ENCODE measurements at places on chromosomes 1 and 21.

DNA sequence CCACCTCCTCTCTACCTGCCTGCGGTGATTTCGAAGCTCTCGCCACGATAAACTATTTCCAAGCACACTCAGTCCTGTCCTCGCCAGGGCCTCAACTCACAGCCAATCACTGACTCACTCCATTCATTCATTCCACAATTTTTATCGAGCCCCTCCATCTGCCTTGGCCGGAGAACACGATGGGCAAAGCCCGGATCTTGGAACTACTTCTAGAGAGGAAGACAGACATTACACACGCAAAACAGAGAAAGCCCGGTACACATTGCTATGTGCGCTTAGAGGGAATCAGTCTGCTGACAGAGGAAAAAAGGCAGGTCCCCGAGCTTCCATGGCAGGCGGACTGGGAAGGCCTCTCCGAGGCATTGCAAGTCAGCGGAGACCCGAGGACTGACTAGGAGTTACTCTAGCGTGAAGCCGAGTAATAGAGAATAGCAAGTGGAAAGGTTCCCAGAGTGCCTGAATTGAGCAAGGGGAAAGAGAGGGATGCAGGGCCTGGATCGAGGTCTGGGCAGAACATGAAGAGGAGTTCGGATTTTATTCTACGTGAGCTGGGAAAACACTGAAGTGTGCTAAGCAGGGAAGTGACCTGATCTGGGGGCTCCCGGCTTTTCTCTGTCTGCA, 54.2 kb upstream of the DNAJC6 start:
- DNase-seq: no peak

GRCh38 chr1:161737625-161738024, 12.0 kb upstream of the DUSP12 start:
- no peak for DNase-seq

DNA sequence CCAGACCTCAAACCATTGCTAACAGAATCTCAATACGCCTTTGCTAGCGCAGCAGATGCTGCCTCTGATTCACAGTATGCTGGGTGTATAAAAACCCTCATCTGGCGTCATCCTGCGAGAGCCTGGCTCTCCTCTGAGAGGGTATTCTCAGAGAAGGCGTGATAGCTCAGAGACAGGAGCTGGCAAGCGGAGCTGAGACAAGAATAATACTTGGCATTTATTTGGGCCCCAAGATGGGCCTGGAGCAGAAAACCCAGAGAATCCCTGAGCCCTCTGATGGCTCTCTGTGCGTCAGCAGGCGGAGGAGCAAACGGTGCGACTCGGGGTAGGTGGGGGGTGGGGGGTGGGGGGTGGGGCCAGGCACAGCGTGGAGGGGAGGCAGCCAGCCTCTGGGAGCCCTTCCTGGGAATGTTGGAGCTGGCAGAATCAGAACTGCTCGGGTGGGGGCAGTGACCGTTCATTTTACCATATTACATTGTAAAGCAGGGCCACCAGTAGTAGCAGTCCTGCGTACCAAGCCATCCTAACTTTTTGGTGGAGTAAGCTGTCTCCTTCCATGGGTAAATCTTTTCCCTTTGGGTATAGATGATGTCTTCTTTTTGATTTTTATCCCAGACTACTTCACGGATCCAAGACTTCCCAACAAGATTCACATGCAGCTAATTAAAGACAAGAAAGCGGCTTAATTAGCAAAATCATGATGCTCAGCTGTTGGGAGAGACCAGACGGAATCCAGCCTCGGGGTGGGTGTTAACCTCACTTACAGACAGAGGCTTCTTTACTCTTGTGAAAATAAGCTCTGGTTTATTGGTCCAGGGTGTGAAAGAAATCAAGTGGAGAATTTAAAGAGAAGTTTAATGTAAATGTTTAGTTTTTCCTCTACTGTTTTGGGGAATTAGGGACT, 7.1 kb downstream of the RIIAD1 start:
- no peak for DNase-seq

DNA sequence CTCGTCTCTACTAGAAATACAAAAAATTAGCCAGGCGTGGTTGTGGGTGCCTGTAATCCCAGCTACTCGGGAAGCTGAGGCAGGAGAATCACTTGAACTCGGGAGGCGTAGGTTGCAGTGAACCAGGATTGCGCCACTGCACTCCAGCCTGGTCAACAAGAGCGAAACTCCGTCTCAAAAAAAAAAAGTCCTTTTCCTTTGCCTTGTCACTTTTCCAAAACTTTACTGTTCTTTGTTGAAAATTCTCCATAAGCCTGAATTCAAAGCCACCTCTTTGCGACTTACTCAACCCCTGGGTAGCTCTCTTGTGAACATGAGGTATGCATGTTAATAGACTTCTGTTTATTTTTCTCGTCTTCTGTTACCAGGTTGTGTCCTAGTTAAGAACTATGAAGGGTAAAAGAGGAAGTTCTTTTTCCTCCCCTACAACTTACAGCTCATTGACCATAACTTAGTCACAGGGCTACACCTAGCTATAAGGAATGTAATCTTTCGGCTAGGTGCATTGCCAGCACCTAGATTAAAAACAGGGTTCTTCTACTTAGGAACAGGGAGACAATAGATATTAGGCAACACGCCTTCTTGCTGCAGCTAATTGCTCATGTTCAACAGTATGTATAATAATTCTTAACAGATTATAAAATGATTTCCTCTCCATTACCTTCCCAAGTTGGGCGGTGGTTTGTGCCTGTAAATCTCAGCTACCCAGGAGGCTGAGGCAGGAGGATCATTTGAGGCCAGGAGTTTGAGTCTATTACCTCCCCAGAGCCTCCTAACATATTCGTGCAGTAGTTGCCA, 40.9 kb downstream of the PTAFR start:
- DNase-seq: no peak

GRCh38 chr1:93749894-93750301, 68.3 kb upstream of the BCAR3 start:
- DNase-seq: no peak

DNA sequence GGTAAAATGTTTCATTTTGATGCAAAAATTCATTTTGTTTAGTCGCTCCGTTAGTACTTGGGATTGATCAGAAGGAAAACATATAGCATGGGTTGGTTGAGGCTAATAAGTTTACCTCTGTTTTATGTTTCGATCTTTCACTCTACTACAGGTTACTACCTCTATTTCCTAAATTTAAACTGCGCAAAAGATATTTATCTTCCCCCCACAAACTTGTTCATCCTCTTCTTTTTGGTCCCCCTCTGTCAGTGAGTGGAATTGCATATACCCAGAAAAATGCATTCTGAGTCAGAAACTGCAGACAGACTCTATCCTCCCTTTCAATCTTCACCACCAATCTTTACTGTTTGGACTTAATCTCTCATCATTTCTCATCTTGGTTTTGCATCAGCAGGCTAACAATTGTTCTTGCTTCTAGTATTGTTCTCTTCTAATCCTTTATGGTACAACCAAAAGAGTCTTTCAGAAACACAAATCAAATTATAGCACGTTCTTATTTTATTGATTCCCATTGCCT, 316.0 kb upstream of the ADGRL4 start:
- no peak for DNase-seq

DNA sequence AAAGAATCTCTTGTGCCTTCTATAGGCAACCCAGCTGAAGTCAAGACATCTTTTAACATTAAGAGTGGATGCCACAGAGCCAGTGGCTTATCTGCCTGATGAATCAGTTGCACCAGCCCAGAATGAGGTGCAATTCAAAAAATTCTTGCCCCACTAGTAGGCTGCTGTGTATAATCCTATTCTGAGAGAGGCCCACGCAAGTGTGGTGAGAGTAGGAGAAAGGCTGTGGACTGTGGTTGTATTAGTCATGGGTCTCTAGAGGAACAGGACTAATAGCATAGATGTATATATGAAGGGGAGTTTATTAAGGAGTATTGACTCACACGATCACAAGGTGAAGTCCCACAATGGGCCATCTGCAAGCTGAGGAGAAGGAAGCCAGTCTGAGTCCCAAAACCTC, 216.4 kb downstream of the LTN1 start:
- no peak for DNase-seq

DNA sequence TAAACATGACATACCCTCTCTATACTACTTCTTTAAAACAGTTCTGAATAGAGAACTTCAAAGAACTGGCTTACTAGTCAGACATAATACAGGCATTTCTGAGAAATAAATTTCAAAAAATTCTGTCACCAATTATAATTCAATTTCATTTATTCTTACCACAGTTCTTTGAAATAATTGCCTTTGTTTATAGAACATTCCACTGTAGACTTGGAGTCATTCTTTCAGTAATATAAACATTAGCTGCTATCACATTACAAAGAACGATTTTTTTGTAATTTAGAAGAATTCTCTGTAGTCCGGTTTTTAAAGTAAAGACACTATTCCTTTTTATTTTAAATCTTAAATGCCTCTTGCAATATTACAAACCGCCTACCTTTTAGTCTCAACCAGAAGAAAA, 146.4 kb upstream of the COL11A1 start:
- DNase-seq: no peak

GRCh38 chr1:7299994-7300393, 471.1 kb upstream of the VAMP3 start:
- DNase-seq: no peak

DNA sequence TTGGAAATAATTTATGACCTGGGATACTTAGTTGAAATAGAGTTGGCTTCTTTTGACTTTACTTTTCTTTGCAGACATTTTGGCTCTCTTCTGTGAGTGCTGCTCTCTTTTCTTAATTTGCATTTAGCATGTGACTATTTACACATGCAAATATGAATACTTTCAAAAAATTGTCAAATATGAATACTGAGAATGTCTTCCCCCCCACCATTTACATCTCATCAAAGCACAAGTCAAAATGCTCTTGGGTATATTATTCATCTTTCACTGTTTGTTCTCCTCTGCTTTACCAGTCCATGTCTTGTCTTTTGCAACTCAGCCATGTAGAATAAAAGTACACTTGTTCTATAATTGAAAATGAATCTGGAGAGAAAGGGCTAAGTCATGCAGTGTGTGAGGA, 126.5 kb downstream of the HHIPL2 start:
- DNase-seq: no peak

GRCh38 chr1:8382051-8382505, 64.2 kb downstream of the SLC45A1 start:
- DNase-seq: no peak

DNA sequence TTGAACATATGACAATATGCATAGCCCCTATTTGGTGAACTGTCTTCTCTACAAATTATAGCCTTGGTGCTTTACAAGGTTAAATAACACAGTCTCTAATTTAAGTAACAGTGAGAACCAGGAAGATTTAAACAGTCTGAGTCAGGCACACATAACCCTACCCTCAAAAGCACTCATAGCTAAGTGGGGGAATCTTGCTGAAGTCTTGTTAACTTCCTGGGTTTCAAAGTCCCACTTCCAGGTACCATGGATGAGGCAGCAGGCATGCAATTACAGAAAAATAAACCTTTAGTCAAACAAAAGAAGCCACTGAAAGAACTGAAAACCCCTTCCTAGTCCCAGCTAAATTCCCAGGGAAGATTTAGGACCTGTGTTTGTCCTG, 147.6 kb downstream of the PBX1 start:
- DNase-seq: no peak

DNA sequence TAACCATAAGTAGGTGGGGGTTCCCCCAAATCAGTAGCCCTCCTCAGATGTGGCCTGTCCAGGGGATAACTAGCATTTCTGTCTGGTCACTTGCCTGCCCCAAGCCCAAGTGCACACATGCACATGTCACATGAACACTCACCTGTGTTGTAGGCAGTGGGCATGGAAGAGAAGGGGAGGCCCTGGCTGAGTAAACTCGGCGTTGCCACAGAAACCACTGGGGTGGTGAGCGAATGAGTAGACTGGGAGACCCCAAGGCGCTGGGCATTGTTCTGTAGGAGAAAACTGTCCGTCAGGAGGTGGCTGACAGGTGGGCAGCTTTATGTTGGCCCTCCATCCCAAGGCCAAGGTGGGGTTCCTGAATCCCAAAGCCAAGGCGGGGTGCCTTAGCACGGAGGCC, 25.6 kb downstream of the MEF2D start:
- no peak for DNase-seq

DNA sequence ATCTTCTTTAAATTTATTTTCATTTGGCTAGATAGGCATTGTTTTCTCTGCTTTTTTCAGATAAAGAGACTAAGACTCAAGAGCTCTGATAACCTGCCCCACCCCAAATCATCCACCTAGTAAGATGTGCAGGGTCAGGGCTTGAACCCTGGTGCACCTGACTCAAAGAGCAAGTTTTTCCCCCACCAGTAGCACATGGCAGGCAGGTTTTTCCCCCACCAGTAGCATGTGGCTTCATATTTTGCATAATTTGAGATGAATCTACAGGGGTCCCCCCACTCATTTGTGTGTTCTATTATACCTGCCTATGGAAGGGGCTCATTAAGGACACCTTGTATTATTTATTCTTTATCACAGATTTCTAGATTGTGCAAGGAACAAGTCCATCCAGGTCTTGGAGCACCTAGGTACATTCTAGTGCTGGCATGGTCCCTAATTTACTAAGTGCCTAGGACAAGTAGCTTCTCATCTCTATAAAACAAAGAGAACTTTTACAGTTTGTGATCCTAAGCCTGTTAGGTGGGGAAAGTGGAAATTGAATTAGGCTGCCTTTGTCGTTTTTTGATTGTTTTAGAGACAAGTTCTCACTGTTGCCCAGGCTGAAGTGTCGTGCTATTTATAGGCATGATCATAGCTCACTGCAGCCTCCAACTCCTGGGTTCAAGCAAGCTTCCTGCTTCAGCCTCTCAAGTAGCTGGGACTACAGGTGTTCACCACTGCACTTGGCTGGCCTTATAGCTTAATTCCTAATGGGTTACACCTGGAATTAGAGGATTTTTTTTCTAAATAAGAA, 13.2 kb upstream of the CTSE start:
- DNase-seq: no peak

- DNase-seq: no peak
These were observed 677 bp upstream of the PMF1 start for GRCh38 chr1:156212130-156212529.

DNA sequence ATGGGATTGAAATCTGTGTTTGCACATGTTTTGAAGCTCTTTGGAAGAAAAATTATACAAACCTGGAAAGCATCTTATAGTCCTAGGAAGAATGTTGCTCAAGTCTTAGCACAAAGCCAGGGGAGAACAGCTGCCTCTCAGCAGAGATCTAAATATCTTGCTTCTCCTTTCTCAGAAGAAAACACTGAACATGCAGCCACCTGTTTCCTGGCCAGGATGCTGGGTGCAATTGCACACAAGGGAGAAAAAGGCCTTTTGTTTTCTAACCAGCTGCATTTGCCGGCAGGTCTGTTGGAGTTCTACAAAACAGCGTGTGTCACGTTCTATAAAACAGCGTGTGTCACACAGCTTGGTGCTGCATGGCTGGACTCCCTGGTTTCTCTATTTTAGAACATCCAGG, 259.6 kb upstream of the PLD5 start:
- DNase-seq: no peak

- no peak for DNase-seq
These were observed 64.2 kb downstream of the ETS2 start for GRCh38 chr21:38869946-38870345.

GRCh38 chr1:9235096-9235459, 504 bp downstream of the H6PD start:
- DNase-seq: peak; percentile 79

GRCh38 chr1:213166852-213167251, 115.8 kb downstream of the RPS6KC1 start:
- DNase-seq: no peak

All from HAP-1 (cell line).